ENCODE measurements at places on chromosomes 7 and 10.

GRCh38 chr10:133466683-133467275 lies 13.0 kb downstream of the SCART1 start:
- DNase-seq, result no peak

- no peak for DNase-seq
Observed at GRCh38 chr10:87761892-87762291, 56.1 kb downstream of the ATAD1 start.

GRCh38 chr7:80783678-80784327 lies 135.0 kb downstream of the SEMA3C start:
- no peak for DNase-seq

- DNase-seq, result no peak
Observed at GRCh38 chr7:80189638-80190037, 55.0 kb downstream of the GNAI1 start.

GRCh38 chr10:34319197-34319846 lies 495.8 kb downstream of the PARD3 start:
- no peak for DNase-seq

DNA sequence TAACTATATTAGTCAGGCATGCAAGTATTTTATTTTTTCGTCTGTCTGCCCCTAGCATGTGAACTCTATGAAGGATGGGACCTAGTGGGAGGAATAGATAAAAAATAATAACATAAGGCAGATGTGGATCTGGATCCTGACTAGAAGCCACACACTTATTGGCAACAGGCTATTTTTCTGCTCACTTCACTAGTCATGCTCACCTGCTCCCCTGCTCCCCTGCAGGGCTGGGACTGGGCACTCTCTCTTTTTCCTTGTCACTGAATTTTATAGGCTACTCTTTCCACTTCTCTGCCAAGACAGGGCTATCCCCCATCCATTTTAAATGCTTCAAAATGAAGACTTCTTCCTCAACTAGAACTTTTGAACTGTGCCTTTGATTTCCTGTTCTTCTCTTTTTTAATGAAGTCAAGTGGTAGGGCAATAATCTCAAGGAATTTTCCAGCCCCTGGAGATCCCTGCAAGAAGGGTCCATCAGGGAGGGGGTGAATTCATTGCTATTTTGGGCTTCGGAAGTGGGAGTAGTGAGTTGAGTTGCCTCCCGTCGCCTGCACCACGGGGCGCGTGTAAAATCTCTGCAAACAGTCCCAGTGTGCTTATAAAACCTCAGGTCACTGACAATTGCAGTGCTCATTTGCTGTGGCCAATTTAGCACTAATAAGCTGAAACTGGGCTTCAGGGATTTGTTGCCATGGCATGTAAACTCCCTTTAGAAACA lies 156.7 kb upstream of the NPVF start:
- no peak for DNase-seq

DNA sequence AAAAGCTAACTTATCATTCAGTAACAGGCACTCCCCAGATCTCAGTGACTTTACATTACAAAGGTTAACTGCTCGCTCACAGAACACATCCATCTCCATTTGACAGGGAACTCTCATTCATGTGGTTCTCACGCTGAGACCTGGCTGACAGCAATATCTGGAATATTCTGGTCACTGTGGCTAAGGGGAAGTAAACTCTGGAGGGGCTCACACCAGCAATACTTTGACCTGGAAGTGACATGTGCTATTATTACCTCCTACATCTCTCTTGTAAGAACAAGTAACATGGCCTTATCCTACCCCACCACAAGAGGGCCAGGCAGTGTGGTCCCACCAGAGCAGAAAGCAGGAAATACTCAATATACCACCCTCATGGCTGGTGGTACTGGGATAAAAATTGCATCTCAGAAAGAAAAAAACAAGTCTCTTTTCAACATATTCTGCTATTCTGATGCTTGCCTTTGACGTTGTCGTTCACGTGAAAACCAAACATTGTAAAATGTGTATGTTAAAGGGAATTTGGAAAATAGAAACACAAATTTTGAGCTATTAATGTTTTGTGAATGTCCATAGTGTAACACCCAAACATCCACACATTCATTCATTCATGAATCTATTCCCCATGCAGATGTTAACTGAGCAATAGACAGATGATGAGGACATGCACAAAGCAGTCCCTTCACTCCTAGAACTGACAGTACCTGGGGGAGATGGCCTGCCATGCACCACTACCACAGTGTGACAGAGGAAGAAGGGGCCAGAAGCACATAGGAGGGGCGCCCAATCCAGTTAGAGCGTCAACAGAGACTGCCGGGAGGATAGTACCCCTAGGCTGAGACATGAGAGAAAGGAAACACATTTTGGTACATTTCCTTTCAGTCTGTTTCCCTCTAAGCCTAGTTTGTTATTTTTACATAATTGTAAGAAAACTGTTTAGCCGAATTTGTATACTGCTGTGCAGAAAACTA lies 166.0 kb upstream of the SP4 start:
- DNase-seq, result peak; percentile 37

- no peak for DNase-seq
Observed at GRCh38 chr10:128694168-128694850, 568.1 kb upstream of the MKI67 start.

DNA sequence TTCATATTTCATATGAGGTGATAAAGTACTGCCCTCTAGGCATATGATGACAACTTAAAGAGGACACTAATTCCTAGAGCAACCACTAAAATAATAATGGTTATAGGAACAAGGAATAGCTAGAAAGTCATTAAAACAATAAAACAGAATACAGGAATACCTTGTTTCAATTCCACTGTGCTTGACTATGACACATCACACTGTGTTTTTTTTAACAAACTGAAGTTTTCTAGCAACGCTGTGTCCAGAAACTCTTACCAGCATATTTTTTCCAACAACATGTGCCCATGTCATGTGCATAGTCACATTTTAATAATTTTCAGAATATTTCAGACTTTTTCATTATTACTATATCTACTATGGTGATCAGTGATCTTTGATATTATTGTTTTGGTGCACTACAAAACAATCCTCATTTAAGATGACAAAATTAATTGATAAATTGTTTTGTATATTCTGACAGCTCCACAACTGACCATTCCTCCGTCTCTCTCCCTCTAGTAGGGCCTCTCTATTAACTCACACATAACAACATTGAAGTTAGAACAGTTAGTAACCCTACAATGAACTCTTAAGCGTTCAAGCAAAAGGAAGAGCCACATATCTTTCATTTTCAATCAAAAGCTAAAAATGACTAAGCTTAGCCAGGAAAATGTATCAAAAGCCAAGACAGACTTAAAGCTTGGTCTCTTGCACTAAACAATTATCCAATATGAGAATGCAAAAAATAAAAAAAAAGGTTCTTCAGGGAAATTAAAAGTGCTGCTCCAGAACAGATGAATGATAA lies 85.8 kb downstream of the SNX13 start:
- DNase-seq, result no peak

All from CD4-positive, alpha-beta T cell treated with Interleukin-15 for 1 hour (primary cell).